ENCODE measurements at places on chromosomes 3 and 15.

DNA sequence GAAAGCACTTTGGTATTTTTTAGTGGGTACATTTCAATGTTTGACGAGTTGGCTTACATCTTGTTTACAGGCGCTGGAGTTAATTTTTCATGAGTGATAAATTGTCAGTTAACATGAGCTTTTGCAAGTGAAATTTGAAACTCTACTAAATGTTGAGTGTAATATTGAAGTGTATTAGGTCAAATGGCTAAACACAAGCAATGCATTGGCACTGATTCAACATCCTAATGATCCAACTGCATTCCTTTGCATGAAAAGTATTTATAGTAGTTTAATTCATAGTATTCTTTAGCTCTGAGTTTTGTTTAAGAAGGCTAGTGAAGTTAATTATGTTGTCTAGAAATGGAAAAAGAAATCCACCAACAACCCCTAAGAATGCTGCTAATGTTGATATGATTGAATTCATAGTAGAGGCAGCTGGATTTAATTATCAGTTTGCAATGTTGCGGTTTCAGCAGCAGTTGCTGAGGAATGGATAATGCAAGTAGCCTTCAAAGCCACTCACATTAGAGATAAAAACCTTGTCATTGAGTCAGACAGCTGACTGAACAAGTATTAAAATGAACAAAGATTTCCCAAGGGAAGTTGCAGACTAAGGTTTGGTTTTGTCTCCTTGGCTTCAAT, 245.6 kb upstream of the GOLIM4 start:
- no peak for DNase-seq
- H3K4me1 ChIP-seq: no peaks in the 10 kb centered on the region
- no peaks in the 10 kb centered on the region for H3K36me3 ChIP-seq
- H3K4me3 ChIP-seq: no peak overlapping the region
- no peak overlapping the region for H3K27ac ChIP-seq

- H3K4me1 ChIP-seq: no peaks in the 10 kb centered on the region
- H3K27me3 ChIP-seq: no peaks in the 10 kb centered on the region
- H3K27ac ChIP-seq: no peak overlapping the region
These were observed 558.7 kb upstream of the KCNMB2 start for GRCh38 chr3:177977381-177978158.

DNA sequence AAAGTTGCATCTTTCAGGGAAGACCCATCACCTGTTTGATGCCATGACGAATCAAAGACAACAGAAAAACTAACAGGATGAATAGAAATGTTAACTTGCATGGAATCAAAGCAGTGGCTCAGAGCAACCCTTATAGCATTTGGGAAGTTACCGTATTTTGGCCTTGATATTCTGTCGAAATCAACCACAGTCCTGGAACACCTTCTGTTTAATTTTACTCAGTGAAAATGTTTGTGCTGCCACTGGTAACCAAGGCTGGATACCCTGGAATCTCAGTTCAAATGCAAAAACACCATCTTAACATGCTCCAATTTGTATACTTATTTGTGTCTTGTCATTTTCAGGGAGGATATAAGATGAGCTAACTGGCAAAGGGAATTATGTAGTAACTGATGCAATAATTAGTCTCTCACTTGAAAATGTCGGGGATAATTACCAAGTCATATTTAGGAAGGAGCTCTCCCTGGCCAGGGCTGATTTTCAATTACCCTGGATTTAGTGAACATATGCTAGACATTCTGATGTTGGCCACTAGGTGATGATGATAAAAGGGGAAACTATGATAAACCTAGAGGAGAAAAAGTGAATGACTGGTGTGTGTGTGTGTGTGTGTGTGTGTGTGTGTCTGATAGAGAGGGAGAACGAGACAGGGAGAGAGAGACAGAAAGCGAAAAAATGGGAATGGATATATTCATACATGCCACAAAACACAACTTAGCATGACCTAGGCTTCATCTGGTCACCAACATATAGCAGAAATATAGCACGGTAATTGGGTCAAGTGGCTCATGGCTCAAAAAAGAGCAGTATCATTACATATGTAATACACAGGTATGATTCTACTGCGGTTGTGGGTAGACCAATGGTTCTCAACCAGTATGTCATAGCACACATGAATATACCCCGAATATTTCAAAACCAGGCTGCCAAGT, 19.0 kb upstream of the PRICKLE2 start:
- H3K4me1 ChIP-seq: no peaks in the 10 kb centered on the region
- no peaks in the 10 kb centered on the region for H3K36me3 ChIP-seq
- H3K27ac ChIP-seq: no peak overlapping the region

DNA sequence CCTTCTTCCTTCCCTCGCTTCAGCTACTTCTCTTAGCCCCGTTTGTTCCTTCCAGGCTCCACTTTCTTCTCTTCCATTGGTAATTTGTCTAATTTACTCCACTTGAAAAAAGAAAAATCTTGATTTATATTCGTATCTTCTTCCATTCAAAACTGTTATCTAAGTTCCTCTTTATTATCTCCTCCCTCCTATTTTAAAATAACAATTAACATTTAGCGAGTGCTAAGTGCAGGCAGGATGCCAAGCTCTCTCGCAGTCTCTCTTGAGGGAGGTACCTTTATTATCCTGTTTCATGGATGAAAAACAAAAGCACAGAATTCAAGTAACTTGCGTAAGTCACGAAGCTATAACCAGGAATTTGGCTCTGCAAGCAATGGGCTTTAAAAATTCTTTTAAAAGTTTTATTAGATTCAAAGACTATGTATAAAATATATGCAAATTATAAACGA, 418.9 kb upstream of the NAALADL2 start:
- no peak for DNase-seq
- peak overlapping the region; percentile 22 for H3K4me3 ChIP-seq
- no peak overlapping the region for H3K27ac ChIP-seq
- H3K27me3 ChIP-seq: no peaks in the 10 kb centered on the region
- H3K4me1 ChIP-seq: peaks cover 5% of the 10 kb centered on the region
- H3K36me3 ChIP-seq: no peaks in the 10 kb centered on the region

DNA sequence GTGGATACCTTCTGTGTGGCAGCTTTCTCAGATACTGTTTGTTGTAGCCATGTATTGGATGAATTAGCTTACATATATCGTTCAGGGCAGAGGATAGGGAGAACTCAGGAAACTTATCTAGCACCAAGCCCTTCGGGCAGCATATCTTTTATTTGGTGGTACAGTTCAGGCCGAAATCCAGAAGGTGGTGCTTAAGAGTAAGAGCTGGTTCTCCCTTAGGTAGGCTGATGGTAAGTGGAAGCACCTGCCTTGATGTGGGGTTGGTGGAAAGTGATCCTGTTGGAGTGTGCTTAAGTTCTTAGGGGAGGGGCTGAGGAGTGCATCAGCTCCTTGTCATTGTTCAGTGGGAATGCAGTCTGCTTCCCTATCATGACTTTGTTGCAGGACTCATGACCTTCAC, 187.5 kb downstream of the DOCK3 start:
- peaks cover 6% of the 10 kb centered on the region for H3K27me3 ChIP-seq
- DNase-seq: no peak
- H3K4me1 ChIP-seq: no peaks in the 10 kb centered on the region
- H3K36me3 ChIP-seq: no peaks in the 10 kb centered on the region
- no peak overlapping the region for H3K27ac ChIP-seq
- no peak overlapping the region for H3K4me3 ChIP-seq

- H3K36me3 ChIP-seq: no peaks in the 10 kb centered on the region
- no peaks in the 10 kb centered on the region for H3K4me1 ChIP-seq
- H3K27me3 ChIP-seq: peaks cover 24% of the 10 kb centered on the region
- no peak for DNase-seq
- no peak overlapping the region for H3K27ac ChIP-seq
These were observed 14.3 kb upstream of the TGM5 start for GRCh38 chr15:43280996-43281395.

GRCh38 chr3:31406896-31407295, 125.8 kb upstream of the STT3B start:
- H3K4me1 ChIP-seq: no peaks in the 10 kb centered on the region
- H3K27ac ChIP-seq: no peak overlapping the region
- no peak overlapping the region for H3K4me3 ChIP-seq
- DNase-seq: no peak
- H3K27me3 ChIP-seq: no peaks in the 10 kb centered on the region

DNA sequence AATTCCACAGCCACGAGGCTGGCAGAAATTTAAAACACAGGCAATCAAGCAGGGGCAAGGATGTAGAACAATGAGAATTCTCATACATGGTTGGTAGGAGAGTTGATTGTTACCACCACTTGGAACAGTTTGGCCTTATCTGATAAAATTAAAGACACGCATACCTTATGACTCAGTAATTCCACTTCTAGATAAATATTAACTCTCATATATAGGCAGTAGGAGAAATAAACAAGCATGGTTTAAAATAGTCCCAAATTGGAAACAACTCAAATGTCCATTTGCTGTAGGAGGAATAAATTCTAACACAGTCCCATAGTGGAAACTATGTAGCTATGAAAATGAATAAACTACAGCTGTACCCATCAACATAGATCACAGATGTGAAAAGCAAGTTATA, 42.3 kb upstream of the USP3 start:
- no peaks in the 10 kb centered on the region for H3K27me3 ChIP-seq
- H3K4me3 ChIP-seq: no peak overlapping the region
- H3K36me3 ChIP-seq: no peaks in the 10 kb centered on the region
- H3K27ac ChIP-seq: no peak overlapping the region
- no peak for DNase-seq

GRCh38 chr3:127628788-127629466, at the start of gene PODXL2:
Gene PODXL2 (plus strand): TSS chr3:127629185. CDS start chr3:127629220, 35 bp downstream.
- H3K4me1 ChIP-seq: peaks cover 11% of the 10 kb centered on the region
- H3K4me3 ChIP-seq: peak within 1 kb of the TSS; percentile 47
- DNase-seq: peak; percentile 10

GRCh38 chr15:58605931-58606530, 143.5 kb downstream of the ADAM10 start:
- no peak overlapping the region for H3K4me3 ChIP-seq
- H3K27ac ChIP-seq: no peak overlapping the region
- no peak for DNase-seq
- H3K4me1 ChIP-seq: peaks cover 3% of the 10 kb centered on the region

GRCh38 chr3:186540835-186541226, 3.3 kb downstream of the CRYGS start:
- no peak for DNase-seq
- no peak overlapping the region for H3K27ac ChIP-seq
- peaks cover 4% of the 10 kb centered on the region for H3K36me3 ChIP-seq
- H3K4me3 ChIP-seq: no peak overlapping the region

DNA sequence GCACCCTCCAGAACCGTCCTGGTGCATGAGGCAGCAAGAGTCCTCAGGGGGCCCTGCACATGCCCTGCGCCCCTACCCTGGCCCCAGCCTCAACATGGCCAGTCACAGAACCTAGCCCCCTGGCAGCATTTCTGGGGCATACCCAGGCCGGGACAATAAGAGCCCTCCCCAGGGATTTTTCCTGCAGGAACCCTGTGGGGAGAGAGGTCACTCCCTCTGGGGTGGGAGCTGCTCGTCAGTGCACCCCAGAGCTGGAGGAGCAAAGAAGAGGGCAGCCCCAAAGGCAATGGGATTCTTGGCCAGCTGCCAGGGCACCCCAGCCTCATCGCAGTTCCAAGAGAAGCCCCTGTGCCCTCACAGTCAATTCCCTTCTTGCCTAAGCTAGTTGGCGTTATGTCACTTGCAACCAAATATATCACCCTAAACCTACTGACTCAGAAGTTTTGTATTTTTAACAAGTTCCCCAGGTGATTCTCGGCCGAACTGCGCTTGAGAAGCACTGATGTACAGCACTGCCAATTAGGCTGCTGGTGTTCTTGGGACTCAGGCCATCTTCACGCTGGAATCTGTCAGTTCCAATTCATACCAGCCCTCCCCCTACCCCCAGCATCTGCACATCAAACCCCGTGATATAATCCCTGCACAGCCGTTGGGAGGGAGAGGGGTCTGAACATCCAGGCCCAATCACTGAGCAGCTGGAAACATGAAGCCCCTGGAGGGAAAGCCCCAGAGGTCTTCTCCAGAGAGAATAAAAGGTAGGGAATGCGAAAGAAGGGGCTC, 87.5 kb upstream of the PRR20G start:
- H3K4me3 ChIP-seq: no peak overlapping the region
- no peak for DNase-seq

GRCh38 chr15:96079041-96079440, 251.5 kb upstream of the NR2F2 start:
- H3K27me3 ChIP-seq: no peaks in the 10 kb centered on the region
- no peak overlapping the region for H3K27ac ChIP-seq

DNA sequence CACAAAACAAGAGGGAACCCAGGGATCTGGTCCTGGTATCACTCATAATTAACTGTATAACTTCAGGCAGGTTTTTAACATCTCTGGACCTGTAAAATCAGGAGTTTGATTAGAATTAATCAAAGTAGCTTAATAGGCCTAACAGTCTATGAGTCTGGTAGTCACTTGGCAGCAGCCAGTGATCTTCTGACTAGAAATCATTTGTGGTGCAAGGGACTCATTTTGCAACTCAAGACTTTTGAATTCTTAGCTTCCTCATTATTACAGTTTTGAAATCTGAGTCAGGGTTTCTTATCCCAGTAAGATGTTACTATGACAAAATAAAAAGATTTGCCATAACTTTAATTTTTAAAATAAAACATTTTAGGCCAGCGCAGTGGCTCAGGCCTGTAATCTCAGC, 70.8 kb downstream of the TMCC1 start:
- no peak for DNase-seq
- H3K4me1 ChIP-seq: no peaks in the 10 kb centered on the region
- no peak overlapping the region for H3K4me3 ChIP-seq
- no peaks in the 10 kb centered on the region for H3K36me3 ChIP-seq

DNA sequence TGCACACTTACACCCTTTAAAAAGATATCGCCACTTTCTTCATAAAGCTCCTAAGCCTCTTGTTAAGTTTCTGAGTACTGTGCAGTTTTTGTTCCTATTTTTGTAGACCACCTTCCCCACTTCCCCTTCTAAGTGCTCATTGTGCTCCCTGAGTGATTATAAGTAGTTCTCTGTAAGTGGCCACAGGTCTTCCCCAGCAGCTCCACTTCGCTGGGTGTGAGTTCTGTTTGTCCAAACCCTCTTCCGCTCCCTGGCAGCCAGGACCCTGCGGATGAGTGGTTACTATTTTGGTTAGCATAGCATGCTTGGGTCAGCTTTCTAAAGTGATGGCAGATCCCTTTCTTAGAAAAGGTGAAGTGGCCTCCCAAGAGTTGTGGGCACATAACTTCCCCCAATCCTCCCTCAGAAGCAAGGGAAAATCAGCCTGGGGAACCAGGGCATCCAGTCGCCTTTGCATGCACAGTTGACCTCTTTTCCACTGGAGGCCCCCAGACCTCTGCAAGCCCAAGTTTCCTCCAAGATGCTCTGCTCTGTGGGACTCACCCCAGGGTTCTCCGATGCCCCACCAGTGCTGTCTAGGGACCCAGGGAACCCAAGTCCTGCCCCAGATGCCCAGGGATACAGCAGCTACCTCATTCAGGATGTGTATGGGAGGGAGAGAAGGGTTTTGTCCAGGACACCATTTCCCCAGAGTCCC, 69.6 kb downstream of the ATP10A start:
- no peak overlapping the region for H3K4me3 ChIP-seq
- H3K27me3 ChIP-seq: no peaks in the 10 kb centered on the region
- no peak overlapping the region for H3K27ac ChIP-seq

DNA sequence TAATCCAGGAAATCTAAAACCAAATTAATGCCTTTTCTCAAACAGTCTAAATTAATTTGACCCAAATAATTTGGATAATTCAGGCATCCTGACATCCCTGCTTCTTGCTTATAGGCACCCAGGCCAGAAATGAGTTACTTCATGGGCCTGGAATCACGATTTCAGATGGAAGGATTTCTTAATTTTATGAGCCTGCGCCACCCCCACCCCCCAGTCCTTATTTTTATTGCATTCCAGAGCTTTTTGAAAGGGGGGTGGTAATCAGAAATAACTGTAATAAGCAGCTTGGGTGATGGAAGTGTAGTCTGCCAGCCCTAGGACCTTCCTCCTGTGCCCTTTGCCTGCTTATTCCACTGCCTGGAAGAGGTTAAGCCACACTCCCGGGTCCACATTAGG, 1.3 kb downstream of the AP2M1 start:
- no peaks in the 10 kb centered on the region for H3K27me3 ChIP-seq
- H3K27ac ChIP-seq: no peak overlapping the region
- H3K36me3 ChIP-seq: peaks cover 44% of the 10 kb centered on the region
- H3K4me3 ChIP-seq: no peak overlapping the region
